IPS-NIHi11 (cell line): ENCODE measurements at places on chromosomes 11 and 22.

- DNase-seq, result no peak
Measured at GRCh38 chr11:78190871-78191538, 2.3 kb downstream of the USP35 start.

- DNase-seq, result no peak
Measured at GRCh38 chr11:12182302-12182675, 71.9 kb downstream of the MICAL2 start.

DNA sequence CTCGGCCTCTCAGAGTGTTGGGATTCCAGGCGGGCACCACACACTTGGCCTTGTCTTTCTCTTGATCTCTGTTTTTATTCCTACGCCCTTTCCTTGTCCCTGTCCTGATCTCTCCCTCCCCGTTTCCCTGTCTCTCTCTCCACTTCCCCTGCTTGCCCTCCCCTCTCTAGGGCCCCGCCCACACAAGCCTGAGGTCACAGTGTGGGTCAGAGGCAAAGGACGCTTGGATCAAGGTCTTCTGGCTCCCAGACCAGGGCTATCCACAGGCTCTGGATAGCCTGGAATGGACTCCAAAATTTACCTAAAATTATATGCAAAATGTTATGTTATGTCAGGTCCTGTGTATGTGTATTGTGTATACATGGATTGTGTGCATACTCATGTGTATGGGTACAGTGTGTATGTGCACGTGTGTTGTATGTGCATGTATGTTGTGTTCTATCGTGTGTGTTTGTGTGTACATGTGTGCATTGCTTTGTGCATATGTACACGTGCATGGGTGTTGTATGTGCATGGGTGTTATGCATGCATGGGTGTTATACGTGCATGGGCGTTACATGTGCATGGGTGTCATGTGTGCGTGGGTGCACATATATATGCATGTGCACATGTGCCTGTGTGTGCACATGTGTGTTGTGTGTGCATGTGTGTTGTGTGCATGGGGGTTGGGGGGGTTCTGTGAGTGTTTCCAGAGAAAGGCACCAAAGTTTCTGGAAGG is 38.3 kb downstream of the TP53I11 start:
- DNase-seq, result peak; percentile 69

GRCh38 chr11:62601122-62601371 is 618 bp downstream of the MTA2 start:
- DNase-seq, result no peak

GRCh38 chr22:45199723-45200122 is 36.0 kb downstream of the NUP50 start:
- DNase-seq, result no peak

DNA sequence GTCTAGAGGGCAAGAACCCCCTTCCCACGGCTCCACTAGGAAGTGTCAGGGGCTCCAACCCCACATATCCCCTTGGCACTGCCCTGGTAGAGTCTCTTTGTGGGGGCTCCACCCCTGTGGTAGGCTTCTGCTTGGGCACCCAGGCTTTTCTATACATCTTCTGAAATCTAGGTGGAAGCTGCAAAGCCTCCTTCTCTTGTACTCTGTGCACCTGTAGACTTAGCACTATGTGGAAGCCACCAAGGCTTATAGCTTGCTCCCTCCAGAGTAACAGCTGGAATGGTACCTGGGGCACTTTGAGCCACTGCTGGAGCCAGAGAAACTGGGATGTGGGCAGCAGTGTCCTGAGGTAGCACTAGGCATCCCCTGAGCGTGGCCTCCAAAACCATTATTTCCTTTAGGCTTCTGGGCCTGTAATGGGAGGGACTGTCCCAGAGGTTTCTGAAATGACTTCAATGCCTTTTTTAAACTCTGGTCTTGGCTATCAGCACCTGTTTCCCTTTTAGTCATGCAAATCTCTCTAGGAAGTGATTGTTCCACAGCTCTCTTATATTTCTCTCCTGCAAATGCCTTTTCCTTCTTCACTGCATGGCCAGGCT is 68.4 kb downstream of the TRAF6 start:
- no peak for DNase-seq

GRCh38 chr22:38831166-38831945 is 12.5 kb downstream of the NPTXR start:
- no peak for DNase-seq
